ENCODE measurements at places on chromosomes 1 and 21. TPM values are rescaled to one million over a fixed set of nuclear protein-coding genes. Genes with fewer than 3 reads are reported as not detected.

Gene WNT9A
- total RNA-seq: 1.8 TPM

DNA sequence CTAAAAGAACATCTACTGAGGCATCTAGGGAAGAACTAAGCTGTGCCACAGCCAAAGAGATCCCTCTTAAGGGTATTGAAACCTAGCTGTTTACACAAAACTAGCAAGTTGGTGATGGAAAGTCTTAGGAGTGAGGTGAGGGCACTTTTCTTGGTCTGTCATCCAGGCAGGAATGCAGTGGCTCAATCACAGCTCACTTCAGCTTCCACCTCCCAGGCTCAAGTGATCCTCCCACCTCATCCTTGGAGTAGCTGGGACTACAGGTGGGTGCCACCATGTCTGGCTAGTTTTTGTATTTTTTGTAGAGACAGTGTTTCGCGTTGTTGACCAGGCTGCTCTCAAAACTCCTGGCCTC lies 2.4 kb downstream of the PLEKHO1 start:
- DNase-seq: no peak
- no peaks in the 10 kb centered on the region for H3K27me3 ChIP-seq

- peak overlapping the region; percentile 99 for H3K27ac ChIP-seq
- no peaks in the 10 kb centered on the region for H3K36me3 ChIP-seq
- DNase-seq: no peak
- H3K4me1 ChIP-seq: peaks cover 52% of the 10 kb centered on the region
- peak overlapping the region; percentile 75 for H3K4me3 ChIP-seq
Measured at GRCh38 chr1:8021676-8022266, 4.3 kb downstream of the ERRFI1 start.

- no peaks in the 10 kb centered on the region for H3K4me1 ChIP-seq
Measured at GRCh38 chr1:172139196-172139595, 281.3 kb upstream of the C1orf105 start.

DNA sequence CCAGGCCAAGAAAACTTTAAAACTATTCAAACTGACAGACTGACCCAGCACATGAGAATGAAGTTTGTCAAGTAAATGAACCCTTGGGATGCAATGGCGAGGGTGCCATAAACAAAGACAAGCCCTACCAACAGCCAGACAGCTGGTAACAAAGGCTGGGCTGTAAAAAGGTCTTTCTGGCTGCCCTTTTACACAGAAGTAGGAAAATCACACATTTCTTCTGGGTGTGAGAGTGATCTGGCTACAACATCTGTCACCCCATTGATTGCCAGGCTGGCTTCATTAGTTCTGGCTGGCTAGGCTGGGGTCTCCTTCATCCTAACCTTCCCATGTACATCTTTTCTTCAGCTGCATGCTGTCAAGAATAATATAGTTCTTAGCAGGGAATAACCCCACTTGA lies 83.6 kb upstream of the FOXD3 start:
- H3K36me3 ChIP-seq: no peaks in the 10 kb centered on the region
- H3K4me1 ChIP-seq: no peaks in the 10 kb centered on the region
- no peaks in the 10 kb centered on the region for H3K27me3 ChIP-seq
- H3K4me3 ChIP-seq: no peak overlapping the region
- no peak overlapping the region for H3K27ac ChIP-seq

- H3K4me1 ChIP-seq: peaks cover 5% of the 10 kb centered on the region
- DNase-seq: no peak
- H3K36me3 ChIP-seq: no peaks in the 10 kb centered on the region
- H3K4me3 ChIP-seq: no peak overlapping the region
Measured at GRCh38 chr1:6695868-6696267, 5.7 kb downstream of the DNAJC11 start.

GRCh38 chr1:46150085-46150484 lies 17.7 kb upstream of the PIK3R3 start:
- no peaks in the 10 kb centered on the region for H3K36me3 ChIP-seq
- DNase-seq: no peak
- H3K4me1 ChIP-seq: no peaks in the 10 kb centered on the region
- no peaks in the 10 kb centered on the region for H3K27me3 ChIP-seq
- no peak overlapping the region for H3K27ac ChIP-seq
- H3K4me3 ChIP-seq: no peak overlapping the region

- H3K4me3 ChIP-seq: peak overlapping the region; percentile 20
- no peaks in the 10 kb centered on the region for H3K4me1 ChIP-seq
- H3K27ac ChIP-seq: no peak overlapping the region
- H3K36me3 ChIP-seq: no peaks in the 10 kb centered on the region
- H3K27me3 ChIP-seq: no peaks in the 10 kb centered on the region
- no peak for DNase-seq
Measured at GRCh38 chr1:10866321-10867093, 70.1 kb upstream of the CASZ1 start.

Measured in pancreas (tissue), 10 donors.